ENCODE measurements at places on chromosomes 2 and 18. TPM values are rescaled to one million over a fixed set of nuclear protein-coding genes. Genes with fewer than 3 reads are reported as not detected.

Gene COLEC12
- total RNA-seq = 11.6 TPM

Gene MDH1B
- total RNA-seq = 1.9 TPM

- H3K4me3 ChIP-seq = peak overlapping the region; percentile 75
- no peak for DNase-seq
- H3K36me3 ChIP-seq = no peaks in the 10 kb centered on the region
- no peak overlapping the region for H3K27ac ChIP-seq
- peaks cover 9% of the 10 kb centered on the region for H3K4me1 ChIP-seq
Observed at GRCh38 chr2:224038830-224039079, 331 bp downstream of the SERPINE2 start.

- DNase-seq = no peak
- no peaks in the 10 kb centered on the region for H3K36me3 ChIP-seq
- no peak overlapping the region for H3K4me3 ChIP-seq
- no peaks in the 10 kb centered on the region for H3K4me1 ChIP-seq
- H3K27me3 ChIP-seq = no peaks in the 10 kb centered on the region
Observed at GRCh38 chr18:68555879-68556301, 159.0 kb downstream of the TMX3 start.

- no peak overlapping the region for H3K4me3 ChIP-seq
- H3K27ac ChIP-seq = no peak overlapping the region
- H3K4me1 ChIP-seq = no peaks in the 10 kb centered on the region
- peaks cover 2% of the 10 kb centered on the region for H3K27me3 ChIP-seq
Observed at GRCh38 chr2:206693399-206694137, 24.6 kb downstream of the DYTN start.

DNA sequence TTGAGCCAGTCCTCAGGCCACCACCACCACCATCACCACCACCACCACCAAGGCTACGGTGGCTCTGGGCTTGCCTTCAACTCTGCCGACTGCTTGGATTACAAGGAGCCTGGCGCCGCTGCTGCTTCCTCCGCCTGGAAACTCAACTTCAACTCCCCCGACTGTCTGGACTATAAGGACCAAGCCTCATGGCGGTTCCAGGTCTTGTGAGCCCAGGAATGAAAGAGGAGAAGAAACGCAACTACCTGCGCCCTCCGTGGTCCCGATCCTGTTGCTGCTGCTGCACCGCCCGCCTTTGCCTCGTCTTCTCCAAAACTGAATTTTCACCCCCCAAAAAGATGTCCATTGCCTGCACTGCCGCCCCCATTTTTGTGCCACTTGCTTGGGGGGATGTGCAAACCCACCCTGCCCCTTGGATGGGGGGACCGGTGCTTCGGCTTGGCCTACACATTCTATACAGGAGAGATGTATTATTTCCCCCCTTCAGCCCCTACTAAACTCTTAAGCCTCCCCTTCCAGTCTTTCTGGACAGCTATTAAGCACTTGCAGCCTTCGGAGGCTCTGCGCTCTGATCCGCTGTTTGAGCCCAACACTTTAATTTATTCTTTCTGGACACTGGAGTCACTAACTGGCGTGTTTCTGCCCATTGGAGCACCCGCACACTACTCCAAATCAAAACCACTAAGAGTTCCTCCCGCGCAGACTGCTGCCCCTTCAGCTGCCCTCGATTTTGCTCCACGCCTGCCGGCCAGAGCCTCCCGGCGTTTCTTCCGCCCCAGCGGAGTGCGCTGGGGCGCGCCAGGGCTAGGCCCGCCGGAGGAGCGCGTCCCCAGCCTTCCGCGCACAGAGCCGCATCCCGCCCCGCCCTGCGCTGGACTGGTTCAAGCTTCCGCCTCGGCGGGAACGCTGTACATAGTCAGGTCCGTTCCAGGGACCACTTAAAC is 5.7 kb downstream of the OTX1 start:
- no peaks in the 10 kb centered on the region for H3K36me3 ChIP-seq
- H3K4me1 ChIP-seq = peaks cover 4% of the 10 kb centered on the region
- peaks cover 88% of the 10 kb centered on the region for H3K27me3 ChIP-seq
- DNase-seq = no peak

- H3K4me3 ChIP-seq = no peak overlapping the region
- H3K27me3 ChIP-seq = peaks cover 6% of the 10 kb centered on the region
- DNase-seq = peak; percentile 64
- no peaks in the 10 kb centered on the region for H3K36me3 ChIP-seq
Observed at GRCh38 chr2:235343869-235344268, 150.0 kb upstream of the AGAP1 start.

DNA sequence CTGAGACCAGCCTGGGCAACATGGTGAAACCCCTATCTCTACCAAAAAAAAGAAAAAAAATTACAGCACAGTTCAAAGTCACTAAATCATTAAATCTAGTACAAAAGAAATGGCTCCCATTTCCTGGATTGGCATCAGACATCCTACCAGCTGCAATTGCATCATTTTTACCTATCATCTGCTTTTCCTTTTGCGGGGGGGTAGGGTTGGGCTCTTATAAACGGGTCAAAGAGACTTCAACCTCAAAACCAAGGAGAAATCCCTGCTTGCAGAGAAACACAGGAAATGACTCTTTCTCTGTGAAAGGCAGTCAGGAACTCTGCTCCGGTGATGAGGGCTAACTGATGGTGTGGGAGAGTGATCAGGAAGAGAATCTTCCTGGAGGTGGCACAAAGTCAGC is 45.3 kb upstream of the RFX8 start:
- H3K4me3 ChIP-seq = no peak overlapping the region
- H3K27ac ChIP-seq = no peak overlapping the region
- peak; percentile 53 for DNase-seq
- H3K36me3 ChIP-seq = no peaks in the 10 kb centered on the region

DNA sequence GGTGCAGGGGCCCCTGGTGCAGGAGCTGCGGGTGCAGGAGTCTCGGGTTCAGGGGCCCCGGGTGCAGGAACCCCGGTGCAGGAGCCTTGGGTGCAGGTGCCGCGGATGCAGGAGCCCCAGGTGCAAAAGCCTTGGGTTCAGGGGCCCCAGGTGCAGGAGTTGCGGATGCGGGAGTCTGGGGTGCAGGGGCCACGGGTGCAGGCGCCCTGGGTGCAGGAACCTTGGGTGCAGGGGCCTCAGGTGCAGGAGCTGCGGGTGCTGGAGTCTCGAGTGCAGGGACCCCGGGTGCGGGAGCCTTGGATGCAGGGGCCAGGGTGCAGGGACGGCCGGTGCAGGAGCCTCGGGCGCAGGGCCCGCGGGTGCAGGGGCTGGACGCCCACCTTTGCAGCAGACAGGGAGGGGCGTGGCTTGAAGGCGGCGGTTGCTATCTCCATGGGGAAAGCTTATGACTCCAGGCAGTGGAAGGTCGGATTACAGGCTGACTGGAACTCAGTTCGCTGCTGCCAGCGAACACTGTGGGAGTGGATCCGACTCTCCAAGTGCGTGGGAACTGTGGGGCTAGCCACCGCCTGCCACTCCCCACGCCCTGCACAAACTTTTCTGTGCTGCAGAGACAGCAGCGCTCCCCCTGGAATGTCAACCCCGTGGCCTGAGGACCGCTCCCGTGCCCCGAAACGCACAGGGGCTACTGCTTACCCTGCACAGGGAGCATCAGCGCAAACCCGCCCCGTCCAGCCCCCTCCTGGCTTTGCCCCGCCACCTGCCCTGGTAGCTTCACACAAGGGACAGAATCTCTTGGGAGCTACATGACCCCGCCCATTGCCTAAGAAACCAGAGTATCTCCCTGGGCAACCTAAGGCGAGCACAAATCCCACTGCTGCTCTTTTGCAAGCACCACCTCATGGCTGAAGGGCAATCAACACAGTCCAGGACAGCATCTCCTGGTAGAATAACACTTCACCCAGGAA is 40.3 kb downstream of the COPS9 start:
- DNase-seq = no peak
- H3K4me1 ChIP-seq = no peaks in the 10 kb centered on the region
- no peaks in the 10 kb centered on the region for H3K36me3 ChIP-seq
- H3K4me3 ChIP-seq = no peak overlapping the region
- H3K27ac ChIP-seq = no peak overlapping the region

Gene BOLL
- not detected for total RNA-seq

DNA sequence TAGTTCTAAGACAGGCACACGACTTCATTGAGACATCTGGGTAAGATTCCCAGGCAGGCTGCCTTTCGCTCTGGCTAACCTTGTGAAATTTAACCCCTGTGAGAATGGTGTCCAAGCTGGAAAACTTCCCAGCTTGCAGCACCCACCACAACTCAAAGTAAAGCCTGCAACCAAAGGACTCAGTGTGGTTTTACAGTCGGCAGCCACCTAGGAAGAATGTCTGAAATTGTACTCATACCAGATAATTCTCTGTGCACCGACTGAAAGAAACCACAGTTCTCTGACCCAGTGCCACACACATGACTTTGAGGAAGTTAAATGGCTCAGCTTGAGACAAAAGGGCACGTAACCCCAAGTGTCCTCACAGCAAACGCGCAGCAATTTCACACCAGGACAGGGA is 125.7 kb downstream of the RBMS1 start:
- peaks cover 55% of the 10 kb centered on the region for H3K4me1 ChIP-seq
- no peak overlapping the region for H3K4me3 ChIP-seq
- H3K27me3 ChIP-seq = no peaks in the 10 kb centered on the region
- H3K27ac ChIP-seq = peak overlapping the region; percentile 82

DNA sequence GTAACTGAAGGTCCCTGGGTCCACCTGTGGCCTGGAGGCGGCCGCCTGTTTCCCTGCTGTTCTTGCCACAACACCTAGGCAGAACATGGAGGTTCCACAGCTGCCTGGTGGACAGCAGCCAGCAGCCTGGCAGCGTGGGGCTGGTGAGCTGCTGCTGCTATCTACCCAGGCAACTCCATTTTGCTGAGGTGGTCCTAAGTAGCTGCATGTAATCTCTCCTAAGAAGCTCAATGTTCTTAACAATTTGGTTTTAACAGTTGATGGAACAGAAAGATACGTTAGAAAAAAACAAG is 66.7 kb downstream of the NDUFA10 start:
- no peaks in the 10 kb centered on the region for H3K27me3 ChIP-seq
- peaks cover 2% of the 10 kb centered on the region for H3K4me1 ChIP-seq
- no peak overlapping the region for H3K27ac ChIP-seq
- DNase-seq = no peak
